Activated T-cell treated with anti-CD3 and anti-CD28 coated beads for 48 hours (primary cell): ENCODE measurements at places on chromosomes 3 and 15.
A peak's percentile ranks its signal among the peaks of the same experiment; 100 is the strongest.

DNA sequence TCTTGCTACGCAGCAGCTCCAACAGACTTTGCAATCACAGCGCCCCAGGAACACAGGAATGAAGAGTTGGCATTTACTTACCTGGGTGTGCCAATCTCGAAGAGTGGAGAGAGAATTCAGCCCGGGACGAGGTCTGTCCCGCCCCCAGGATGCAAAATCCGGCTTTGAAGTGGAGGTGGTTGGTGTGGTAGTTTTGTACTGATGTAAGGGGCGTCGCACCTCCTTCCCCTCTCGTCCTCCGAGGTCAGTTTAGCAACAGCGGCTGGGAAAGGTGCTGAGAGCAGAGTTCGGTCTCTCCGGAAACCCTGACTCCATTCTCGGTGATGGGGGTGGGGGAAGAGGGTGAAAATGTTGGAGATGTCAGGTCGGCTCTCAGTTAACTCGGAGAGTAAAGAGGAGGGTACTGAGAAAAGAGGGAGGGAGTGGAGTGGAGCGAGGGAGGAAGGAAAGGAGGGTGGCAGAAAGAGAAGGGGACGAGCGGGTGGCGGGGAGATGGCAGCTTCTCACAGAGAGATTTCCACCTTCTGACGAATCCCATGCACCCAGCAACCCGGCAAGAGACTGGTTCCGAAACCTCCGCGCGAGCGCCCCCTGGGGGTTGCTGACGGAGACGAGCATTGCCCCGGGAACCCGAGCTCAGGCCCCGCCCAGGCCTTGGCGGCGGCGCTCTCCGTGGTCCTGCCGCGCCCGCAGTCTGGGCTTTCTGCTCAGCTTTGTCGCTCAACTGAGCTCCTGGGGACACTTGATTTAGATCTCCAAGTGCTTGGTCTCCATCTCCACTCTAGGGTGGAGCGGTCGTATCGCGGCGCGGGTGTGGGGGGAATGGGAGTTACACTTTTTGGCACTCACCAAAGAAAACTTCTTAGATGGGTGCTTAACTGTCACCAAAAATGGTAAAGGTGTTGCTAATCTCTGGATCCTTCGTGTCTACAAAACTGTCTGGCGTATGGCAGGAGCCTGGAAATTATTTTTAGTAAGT, at the start of gene CPNE4:
TSS of gene CPNE4 (minus strand) at position 529 of the 979 bp plus-strand sequence.
- peak; percentile 82 for DNase-seq

GRCh38 chr15:80185152-80185551, 32.4 kb downstream of the FAH start:
- DNase-seq: no peak

- DNase-seq: no peak
Measured at GRCh38 chr15:73935547-73935946, 9.3 kb downstream of the LOXL1 start.

- DNase-seq: no peak
Measured at GRCh38 chr15:73985101-73985873, 6.8 kb downstream of the STOML1 start.

- DNase-seq: no peak
Measured at GRCh38 chr3:27209617-27210264, 159.4 kb downstream of the NEK10 start.

- DNase-seq: no peak
Measured at GRCh38 chr15:28993720-28994053, 107.9 kb downstream of the APBA2 start.

- no peak for DNase-seq
Measured at GRCh38 chr3:129519896-129520715, 8.3 kb upstream of the RHO start.

- no peak for DNase-seq
Measured at GRCh38 chr15:55665605-55666227, 77.2 kb downstream of the PRTG start.

GRCh38 chr15:83250781-83251180, 33.7 kb downstream of the BNC1 start:
- no peak for DNase-seq

GRCh38 chr3:102269406-102269805, 165.4 kb upstream of the ZPLD1 start:
- no peak for DNase-seq

GRCh38 chr3:189967254-189967865, 153.3 kb downstream of the P3H2 start:
- no peak for DNase-seq

GRCh38 chr3:160312014-160312624, 86.9 kb downstream of the C3orf80 start:
- no peak for DNase-seq

DNA sequence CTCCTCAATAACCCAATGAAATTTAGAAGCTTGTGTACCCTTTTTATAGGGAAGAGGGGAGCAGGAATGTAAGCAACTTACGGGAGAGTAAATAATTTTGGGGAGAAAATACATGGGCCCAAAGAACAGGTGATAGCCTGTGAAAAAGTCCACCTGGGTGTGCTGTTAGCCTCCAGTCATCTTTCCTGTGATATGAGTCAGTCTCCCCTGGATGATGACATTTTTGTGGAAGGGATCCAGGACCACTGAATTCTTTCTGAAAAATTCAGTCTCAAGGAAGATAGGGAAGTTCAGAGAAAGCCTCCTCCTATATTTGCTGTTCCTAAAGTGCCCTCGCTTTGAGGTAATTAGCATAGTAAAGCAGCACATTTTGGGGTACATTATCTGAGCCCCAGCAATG, 149.8 kb downstream of the SQOR start:
- DNase-seq: no peak

GRCh38 chr3:182596676-182597410, 196.5 kb upstream of the ATP11B start:
- no peak for DNase-seq

- no peak for DNase-seq
Measured at GRCh38 chr15:69346112-69346511, 47.4 kb downstream of the PAQR5 start.

GRCh38 chr15:81160312-81161159, 26.5 kb downstream of the CFAP161 start:
- DNase-seq: no peak

- DNase-seq: no peak
Measured at GRCh38 chr15:37625576-37625975, 308.9 kb upstream of the TMCO5A start.

GRCh38 chr3:123552095-123552714, 32.6 kb downstream of the HACD2 start:
- no peak for DNase-seq

- no peak for DNase-seq
Measured at GRCh38 chr3:183500319-183500718, 55.2 kb downstream of the KLHL6 start.

DNA sequence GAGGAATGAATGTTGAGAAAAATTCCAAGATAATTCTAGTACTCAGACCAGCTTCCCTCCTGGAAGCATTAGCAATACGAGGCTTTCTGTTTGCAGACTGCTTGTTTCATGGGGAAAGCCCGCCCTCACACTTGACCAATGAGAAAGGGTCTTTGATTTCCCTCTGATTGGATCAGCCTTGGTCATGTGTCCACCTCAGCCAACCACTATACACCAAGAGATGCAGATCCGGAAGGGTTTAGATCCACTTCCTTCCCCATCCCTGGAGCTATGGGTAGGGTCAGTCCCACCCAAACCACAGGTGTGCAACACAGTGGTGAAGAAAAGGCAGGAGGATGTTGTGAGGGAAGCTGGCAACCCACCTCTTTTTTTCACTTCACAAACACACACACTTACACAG, 154.7 kb downstream of the SV2B start:
- no peak for DNase-seq

GRCh38 chr3:51434746-51435327, 43.8 kb downstream of the RBM15B start:
- DNase-seq: peak; percentile 17

DNA sequence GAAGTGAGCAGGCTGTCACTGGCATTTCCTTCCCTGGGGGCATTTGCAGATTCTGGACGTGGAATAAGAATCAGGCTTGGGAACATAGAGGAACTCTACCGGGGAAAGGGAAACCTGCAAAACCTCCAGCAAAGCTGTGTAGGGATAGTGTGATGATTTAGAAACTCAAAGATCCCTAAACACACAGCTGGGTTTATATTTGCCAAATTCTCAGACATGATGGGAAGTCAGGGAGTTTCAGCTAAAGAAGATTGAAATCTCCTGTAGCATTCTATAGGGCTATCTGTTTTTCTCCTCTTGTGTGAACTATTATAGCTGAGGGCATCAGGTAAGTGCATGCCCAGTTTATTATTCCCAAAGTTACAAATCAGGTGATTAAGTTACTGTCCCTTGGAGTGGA, 9.2 kb upstream of the CLEC3B start:
- DNase-seq: no peak

DNA sequence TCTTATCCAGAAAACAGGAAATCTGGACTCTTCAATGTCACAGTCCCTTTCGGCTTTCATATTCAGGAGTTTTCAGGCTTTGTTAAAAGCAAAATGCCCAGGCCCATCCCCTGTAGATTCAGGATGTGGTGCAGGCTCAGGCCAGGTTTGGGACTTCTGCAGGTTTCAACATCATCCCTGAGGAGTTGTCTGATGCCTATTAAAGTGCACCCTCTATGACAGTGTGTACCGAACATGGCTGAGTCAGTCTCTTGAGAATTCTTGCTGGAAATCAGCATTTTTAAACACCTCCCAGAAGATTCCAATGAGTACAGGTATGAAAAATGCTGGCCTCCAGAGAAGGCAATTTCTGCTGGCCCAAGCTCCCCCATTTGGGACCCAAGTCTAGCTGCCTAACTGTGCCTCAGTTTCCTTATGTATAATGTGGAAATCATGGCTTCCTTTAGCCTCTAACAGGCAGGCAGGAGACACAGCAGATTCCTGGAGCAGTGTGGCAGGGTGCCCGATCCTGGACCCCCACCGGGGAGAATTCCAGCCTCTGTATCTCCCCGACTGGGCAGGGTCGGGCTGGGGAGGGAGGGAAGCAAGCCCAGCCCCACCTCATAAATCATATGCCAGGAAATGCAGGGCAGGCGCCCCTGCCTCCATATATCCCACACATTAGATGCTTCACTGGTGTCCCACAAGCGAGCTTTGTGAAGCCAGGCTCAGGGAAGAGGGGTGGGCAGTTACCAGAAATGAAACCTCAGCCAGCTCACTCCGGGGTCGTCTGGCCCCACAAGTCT, 44.4 kb upstream of the SLC6A11 start:
- no peak for DNase-seq

- DNase-seq: no peak
Measured at GRCh38 chr15:68409736-68410370, 22.1 kb downstream of the ITGA11 start.

DNA sequence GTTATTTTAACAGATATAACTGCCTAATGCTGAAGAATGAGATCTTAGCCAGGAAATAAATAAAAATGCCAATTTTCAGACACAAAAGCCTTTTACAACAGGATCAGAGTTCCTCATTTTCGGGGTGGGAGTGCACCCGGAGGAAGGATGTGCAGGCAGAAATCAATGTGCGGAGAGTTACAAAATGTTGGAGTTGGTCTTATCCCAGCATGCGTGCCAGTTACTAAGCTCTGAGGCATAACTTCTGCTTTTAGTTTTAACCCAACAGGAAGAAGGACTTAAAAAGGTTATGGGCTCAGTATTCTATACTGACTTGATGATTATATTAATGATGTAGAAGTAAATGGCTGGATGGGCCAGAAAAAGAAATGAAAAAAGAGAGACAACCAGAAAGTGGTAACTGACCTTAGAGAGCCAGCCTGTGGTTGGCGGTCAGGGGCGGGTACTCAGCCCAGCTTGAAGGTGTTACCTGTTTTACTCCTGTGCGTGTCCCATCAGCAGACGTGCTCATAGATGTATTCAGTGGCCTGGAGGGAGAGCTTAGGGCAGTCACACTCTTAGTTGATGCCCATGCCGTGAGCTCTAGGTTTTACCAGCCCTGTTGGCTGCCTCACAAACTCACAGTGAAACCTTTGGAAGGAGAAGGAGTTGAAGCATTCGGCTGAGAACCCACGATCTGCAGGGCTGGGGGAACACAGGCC, 164.7 kb downstream of the SV2B start:
- DNase-seq: no peak

DNA sequence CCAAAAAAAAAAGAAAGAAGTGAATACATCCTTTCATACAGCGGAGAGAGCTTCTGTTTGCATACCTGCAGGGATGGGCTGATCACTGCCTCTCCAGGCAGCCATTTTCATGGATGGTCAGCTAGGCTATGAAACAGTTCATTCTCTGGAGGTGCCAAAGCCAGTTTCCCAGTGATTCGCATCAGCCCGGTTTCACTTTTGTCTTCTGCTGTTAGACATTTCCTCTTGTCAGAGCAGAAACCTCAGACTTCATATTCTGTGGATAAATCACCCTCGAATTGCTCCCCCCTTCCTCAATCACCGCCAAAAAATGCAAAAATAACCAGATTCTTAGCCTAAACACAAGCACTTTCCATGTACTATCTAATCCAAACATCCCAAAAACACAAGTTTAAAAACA, 225.6 kb downstream of the ADAMTS9 start:
- DNase-seq: no peak

DNA sequence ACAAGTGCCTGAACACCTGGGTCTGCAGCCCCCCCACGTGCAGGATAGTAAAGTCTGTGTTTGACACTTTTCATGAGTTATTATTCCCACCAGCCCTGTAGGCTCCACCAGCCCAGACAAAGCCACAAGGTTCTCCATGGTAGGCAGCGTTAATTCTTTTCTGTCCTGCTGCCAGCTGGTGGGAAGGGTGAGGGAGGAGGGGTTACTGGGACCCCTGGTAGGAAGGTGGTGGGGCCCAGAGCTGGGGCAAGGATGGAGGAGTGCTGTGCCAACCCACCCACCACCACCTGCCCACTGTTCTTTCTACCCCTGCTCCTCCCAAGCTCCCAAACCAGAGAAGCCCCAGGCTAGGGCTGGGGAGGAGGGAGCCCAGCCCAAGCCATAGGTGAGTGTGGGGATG, 20.8 kb upstream of the SEMA3F start:
- no peak for DNase-seq

GRCh38 chr3:45946307-45946706, 3.0 kb downstream of the CXCR6 start:
- no peak for DNase-seq

DNA sequence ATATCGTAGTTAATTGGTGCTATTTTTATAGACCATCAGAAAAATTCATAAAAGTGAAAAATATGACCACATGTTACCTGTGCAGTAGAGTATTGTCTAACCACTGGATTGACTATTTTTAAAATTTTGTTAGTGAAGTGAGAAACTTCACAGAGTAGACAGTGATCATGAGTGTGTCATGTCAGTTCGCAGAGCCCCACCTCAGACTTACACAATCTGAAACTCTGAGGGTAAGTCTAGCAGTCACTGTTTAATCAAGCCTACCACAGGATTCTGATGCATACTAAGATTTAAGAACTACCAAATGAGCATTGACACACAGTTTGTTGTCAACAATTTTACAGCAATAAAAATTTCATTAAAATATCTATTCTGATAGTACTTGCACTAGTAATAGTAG, 552.9 kb upstream of the SUCLG2 start:
- no peak for DNase-seq
